Brain pericyte (primary cell): ENCODE measurements at places on chromosomes 7 and 10.
A peak's percentile ranks its signal among the peaks of the same experiment; 100 is the strongest.

DNA sequence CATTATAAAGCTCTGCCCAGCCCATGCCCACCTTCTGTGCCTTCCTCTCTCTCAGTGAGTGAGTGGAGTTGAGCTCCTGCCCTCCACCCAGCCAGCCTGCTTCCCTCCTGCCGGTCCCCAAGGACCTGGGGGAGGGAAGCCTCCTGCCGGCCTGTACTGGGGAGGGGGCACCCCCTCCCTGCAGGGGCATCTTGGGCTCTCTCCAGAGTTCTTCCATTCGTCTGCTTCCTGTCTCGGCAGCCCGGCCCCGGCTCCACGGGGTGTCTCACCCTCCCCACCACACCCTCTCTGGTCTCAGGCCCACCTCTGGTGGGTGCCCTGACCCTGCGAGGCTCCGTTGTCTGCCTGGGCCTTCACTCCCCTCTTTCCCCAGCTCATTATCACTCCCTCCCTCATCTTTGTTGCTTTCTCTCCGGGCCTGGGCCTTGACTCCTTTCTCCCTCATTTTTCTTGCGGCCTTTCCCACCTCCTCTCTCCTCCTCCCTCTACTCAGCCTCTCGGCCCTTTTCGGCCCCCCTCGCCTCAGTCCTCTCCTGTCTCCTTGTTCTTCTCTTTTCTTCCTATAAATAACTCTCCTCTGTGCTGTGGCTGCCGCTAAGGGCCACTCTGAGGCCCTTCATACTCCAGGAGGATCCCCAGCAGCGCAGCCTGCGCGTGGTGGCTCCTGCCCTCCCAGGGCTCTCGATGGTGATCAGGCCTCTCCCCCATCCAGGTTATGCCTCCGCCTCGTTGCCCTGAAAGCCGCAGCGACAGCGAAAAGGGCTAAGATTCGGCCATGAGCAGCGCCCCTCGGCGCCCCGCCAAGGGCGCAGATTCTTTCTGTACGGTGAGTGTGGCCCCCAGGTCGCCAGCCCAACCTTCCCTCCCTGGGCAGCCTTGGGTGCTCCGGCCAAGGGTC lies 2.1 kb downstream of the SLC4A2 start:
- DNase-seq, result no peak

- DNase-seq, result no peak
These were observed 474.1 kb upstream of the AKR1E2 start for GRCh38 chr10:4351723-4352413.

DNA sequence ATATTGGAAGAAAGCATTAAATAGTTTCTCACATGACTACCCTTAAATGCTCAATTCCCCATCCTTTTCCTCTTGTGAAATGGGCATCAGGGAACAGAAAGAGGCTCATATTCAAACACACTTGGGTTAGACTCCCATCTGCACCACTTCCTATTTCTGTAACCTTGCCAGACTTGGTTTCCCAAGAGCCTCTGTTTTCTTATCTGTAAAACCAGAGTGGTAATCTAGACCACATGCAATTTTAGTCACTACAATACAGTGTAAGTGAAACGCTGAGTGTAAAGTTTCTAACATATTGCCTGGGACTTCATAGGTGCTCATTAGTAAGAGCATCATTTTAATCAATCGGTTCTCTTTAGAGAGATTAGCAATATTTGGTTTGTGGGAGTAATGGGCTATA lies 136.3 kb downstream of the SORCS1 start:
- no peak for DNase-seq

DNA sequence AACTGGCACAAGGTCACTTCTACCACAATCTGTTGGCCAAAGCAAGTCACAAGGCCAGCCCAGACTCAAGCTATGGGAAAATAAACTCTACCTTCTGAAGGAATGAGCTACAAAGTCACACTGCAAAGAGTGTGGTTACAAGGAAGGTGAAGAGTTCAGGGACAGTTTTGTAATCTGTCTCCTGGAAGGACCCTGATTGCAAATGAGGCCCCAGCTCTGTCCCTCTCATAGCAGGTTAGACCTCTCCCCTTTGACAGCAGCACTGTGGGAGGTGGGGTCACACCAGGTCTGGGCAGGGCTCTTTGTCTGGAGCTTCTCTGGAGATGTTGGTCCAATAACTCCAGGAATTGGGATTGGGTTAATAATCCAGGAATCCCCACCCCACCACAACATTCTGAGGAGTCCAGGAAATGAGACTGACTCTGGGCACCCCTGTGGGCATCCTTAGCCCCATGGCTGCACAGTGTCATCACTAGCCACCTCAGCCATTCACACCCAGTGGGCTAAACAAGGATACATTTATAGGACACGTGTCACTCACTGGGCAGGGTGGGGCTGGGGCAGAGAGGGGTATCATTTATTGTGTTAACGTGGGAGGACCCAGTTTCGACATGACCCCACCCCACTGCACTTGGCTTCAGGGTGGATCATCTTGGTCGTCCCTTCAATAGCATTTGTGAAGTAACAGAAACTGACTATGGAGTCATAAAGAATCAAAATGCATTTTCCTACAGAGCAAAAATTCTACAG lies 23.7 kb upstream of the C10orf105 start:
- DNase-seq, result no peak

GRCh38 chr10:121411004-121411403 lies 187.2 kb downstream of the FGFR2 start:
- no peak for DNase-seq

GRCh38 chr7:43938892-43939482 lies 12.8 kb downstream of the UBE2D4 start:
- no peak for DNase-seq

DNA sequence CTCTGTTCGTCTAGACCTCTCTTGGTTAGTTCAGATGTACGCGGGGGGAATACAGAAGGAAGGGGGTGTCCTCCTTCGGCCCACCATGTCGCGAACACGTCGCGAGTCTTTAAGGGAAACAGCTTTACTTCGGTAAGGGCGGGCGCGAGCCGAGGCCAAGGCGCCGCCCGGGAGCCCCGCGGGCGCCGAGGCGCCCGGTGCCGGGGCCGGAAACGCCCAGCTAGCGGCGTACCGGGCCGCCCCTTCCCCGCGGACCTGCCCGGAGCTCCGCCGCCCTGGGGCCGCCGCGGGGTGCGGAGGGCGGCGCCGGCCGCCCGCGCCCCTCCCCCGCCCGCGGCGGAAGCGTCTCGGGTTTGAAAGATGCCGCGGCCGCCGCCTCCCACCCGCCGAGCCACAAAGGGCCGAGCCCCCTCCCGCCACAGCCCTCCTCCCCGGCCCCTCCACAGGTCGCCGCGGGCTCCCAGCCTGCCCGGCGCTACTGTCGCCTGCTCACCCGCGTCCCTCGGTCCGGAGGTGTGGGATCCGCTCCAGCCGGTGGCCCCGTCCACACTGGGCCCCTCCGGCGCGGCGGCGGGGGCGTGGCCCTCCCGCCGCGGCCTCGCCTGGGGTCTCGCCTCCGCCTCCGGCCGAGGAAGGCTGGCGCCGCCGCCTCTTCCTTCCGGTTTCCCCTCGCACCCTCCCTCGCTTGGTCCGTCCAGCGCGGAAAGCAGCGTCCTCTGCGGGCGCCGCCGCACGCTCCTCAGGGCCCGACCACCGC lies at the start of gene KBTBD2:
KBTBD2 (minus strand) TSS at position 718 of the 757 bp plus-strand sequence. CDS start 12,156 bp downstream, outside the sequence.
- DNase-seq, result no peak

DNA sequence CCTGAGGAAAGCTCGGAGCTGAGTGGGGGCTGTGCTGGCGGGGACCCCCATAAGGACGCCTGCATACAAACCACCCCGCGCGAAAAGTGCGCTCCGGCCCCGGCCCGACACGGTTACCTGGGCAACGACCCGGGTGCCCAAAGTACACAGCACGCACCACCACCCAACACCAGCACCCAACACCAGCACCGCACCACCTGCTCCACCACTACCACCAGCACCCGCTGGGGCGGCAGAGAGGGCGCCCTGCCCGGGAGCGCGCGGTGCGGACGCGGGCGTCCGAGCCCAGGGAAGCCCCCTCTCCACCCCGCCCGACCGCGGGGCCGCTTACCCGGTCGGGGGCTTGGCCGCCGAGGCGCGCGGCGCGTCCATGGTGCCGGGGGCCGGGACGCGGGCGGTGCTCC lies 345 bp downstream of the COBL start:
- no peak for DNase-seq

GRCh38 chr7:104127204-104127603 lies 80.6 kb downstream of the ORC5 start:
- DNase-seq, result no peak

- DNase-seq, result no peak
These were observed 408.9 kb upstream of the SEMA3D start for GRCh38 chr7:85595750-85596178.

DNA sequence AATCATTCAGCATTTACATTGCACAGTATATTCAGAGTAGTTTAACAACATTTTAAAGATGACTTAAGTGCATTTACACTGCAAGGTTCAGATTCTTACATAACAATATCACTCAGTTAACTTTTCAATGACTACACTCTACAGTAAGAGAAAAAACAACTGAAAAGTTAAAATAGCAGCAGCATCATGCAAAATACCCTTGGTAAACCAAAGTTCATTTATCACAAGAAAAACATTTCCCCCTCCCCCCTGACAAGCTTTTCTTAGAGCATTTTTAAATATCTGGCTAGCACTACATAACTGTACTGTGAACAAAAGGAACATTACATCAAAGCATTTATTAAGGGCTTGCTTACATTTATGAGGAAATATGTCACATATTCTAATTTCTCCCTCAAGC lies 179.5 kb upstream of the HGF start:
- DNase-seq, result no peak

DNA sequence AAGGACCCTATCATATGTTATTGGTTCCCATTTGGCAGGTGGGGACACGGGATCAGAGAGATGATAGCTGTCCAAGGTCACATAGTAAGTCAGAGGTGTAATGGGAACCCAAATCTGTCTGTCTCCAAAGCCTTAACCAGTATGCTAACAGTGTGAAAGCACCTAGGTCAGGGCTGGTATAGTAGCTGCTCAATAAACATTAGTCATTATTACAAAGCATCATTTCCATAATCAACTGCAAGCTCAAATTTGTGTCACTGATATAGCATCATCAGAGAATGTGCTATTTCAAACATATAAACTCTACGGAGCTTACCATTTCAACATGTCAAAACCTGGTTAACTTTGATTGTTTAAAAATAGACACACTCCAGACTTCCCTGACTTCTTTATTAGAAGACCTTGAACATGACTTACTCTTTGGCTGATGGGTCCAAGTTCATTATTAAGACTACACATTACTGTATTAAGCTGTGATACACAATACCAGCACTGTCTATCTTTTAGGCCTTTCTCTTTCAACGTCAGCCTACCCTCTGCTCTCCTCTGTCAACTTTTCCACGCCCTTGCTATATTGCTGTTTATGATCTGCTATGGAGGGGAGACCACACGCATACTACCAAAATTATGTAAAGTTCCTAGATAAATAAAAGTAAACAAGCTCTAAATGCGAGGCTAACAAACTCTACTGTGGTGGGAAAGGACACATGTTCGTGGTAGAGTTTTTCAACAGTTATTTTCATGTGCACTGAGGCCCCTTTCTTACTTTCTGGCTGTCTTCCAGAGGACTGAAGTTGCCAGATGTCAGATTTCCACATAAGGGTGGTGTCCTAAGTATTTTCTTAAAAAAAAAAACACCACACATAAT lies 33.6 kb downstream of the DNMBP start:
- peak; percentile 53 for DNase-seq

GRCh38 chr10:128526791-128527375 lies 400.7 kb upstream of the MKI67 start:
- no peak for DNase-seq

- DNase-seq, result no peak
These were observed 8.6 kb downstream of the ZNF786 start for GRCh38 chr7:149081914-149082313.

DNA sequence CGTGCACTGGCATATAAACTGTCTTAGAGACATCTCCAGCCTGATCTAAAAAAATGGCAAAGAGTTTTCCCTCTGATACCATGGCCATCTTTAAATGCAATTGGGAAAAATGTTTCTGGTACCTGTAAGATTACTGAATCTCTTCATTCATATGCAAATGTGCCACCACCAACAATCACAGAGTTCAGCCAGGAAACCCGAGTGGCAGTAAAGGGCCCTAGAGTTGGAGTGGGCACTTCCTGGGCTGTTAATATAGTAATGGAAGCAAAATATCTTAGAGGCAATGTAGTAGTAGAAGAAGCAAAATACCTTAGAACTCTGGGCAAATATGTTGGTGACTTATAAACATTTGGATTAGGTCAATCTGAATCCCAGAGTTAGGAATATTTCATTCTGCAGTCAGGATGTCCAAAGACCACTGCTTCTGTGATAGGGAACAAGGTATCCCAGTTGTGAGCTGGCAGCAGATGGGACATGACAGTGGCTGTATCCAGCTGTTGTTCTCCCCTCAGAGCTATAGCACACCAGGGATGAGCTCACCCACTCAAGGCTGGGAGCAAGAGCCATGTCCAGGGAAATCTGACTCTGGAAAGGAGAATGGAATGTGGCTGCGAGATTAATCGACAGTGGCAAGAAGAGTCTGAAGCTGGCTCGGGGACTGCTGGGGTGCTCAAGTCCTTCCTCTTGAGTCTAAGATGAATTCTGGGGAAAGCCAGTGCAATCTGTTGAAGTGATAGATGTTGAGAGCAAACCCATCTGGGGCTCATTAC lies 332.1 kb downstream of the PHTF2 start:
- DNase-seq, result no peak

- DNase-seq, result no peak
These were observed 1.0 kb downstream of the LRRTM3 start for GRCh38 chr10:66926841-66927240.

DNA sequence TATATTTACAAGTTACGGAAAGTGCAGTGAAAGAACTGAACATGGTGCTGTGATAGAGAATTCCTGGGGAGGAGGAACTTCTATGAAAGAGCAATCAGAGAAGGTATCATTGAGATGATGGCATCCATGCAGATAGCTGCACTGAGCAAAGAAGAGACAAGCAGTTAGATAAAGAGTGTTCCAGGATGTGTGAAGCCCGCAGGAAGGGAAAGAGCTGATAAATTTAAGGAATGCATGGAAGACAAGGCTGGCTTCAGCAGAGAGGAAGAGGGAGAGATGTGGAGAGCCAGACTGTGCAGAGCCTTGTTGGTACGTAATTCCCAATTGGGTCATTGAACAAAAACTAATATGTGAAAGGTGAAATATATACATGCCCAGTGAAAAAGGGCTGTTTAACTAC lies 538.9 kb downstream of the INHBA start:
- no peak for DNase-seq
